Tibial nerve (tissue), 4 donors: ENCODE measurements at places on chromosomes 7 and 10. TPM values are rescaled to one million over a fixed set of nuclear protein-coding genes. Genes with fewer than 3 reads are reported as not detected.

DNA sequence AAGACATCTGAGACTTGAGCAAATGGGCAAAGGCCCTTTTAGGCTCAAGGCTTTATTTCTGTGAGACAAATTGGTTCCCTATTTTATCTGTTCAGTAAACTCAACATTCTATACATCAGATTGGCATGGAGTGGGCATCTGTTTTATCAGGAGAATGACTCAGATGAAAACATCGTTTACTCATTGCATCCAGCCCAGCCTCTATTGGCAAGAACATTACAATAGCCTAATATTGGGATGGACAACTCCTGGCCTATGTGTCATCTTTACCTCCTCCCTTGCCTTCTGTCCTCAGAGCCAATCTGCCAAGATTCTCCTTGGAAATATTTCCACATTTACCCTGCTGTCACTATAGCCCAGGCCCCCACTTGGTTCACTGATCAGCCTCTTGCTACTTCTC lies 5.5 kb upstream of the BLNK start:
- DNase-seq: no peak

- DNase-seq: no peak
Observed at GRCh38 chr10:14926061-14926470, 27.8 kb downstream of the DCLRE1C start.

- DNase-seq: no peak
Observed at GRCh38 chr7:31925753-31926454, 144.3 kb downstream of the PDE1C start.

DNA sequence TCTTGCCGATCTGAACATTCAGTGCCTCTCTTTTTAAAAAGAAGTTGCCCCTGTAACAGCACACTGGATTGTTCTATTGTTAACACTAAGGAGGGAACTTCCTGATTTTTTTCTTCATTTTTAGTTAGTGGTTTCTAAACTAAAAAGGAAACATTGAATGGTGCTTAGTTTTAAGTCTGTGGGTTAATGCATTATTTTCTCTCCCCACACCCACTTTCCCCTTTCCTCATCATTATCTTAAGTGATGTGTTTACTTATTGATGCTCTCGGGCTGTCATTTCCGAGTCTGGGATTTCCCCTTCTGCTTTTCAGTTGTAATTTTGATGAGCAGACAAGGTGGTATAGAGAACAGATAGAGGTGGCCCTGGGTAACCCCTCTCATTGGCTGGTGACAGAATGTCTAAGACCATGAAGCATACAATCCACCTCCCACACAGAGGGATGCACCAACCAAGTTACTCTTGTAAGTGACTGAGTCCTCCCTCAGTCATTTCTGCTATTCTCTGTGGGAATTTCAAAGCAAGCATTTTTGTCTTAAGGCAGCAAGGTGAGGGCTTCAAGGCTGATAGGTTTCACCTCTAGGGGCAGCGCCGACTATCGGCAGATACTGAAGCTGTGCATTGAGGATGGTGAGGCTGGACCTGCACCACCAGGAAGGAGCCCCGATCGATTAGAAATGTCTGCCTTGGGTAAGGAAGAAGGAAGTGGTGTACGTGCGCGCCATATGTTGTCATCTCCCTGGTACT lies 49.5 kb downstream of the CHN2 start:
- no peak for DNase-seq

GRCh38 chr10:69318106-69318866 lies 40.0 kb downstream of the HK1 start:
- DNase-seq: peak; percentile 78

- peak; percentile 23 for DNase-seq
Observed at GRCh38 chr7:44257618-44258422, 57.0 kb downstream of the YKT6 start.

DNA sequence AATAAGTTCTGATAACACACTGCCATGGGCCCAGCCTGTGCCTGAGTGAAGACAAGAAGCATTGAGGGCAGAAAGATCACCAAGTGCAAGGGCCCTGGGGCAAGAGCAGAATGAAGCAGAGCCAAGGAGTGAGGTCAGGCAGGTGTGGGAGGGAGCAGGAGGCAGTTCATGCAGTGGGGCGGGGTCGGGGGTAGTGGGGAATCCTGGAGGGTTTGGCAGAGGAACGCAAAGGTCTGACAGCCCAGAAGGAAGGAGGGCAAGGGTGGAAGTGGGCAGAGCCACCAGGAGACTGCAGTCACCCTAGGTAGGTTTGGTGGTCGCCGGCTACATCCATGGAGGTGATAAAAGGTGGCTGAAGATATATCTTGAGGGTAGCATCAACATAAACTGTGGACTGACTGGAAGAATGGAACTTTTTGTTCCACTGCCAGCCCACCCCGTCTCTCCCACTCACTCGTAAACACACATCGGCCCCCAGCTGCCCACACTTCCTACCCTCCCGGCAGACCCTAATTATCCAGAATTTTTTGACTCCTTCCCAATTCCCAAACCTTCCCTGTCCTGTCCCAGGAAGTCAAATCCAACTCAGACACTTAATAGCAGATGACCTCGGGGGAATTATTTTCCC lies 172.4 kb downstream of the ARHGAP12 start:
- no peak for DNase-seq

- DNase-seq: no peak
Observed at GRCh38 chr7:127819975-127820731, 168.2 kb downstream of the SND1 start.

- no peak for DNase-seq
Observed at GRCh38 chr10:6047847-6048246, 14.3 kb downstream of the IL2RA start.

GRCh38 chr10:15879663-15880062 lies 19.4 kb upstream of the MINDY3 start:
- no peak for DNase-seq

The SLC16A9 gene
- total RNA-seq: 0.44 TPM

The DYNC1I1 gene
- total RNA-seq: 9.4 TPM

The FAM25C gene
- total RNA-seq: not detected

The PAPSS2 gene
- total RNA-seq: 24.0 TPM
